ENCODE measurements at places on chromosomes 2 and 18.

DNA sequence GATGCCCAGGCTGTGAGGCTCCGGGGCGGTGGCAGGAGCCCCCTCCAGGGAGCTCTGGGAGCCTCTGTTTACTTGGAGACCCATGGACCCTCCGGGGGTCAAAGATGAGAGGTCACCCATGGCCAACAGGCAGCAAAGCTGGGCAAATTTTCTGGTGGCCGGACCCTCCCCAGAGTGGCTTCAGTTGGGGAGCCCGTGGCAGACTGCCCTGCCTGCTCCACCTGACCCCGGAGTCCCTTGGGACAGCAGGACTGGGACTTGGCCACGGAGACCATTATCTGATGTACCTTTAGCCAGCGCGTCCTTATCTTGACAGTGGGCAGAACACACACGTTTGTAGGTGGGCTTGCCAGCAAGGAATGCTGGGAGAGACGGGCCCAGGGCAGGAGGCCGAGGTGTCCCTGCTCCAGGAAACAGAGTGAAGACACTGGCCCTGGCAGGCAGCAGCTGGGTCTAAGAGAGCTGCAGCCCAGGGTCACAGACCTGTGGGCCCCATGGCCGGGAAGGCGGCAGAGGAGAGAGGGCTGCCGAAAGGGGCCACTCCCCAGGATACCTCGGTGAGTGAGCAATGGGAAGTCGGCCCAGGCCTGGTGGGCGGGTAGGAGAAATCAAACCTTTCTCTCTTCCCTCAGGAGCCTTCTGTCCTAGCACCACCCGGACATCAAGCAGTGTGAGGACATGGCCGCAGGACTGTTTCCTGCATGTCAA, at the start of the genes ABCG5 and ABCG8:
Gene ABCG5, minus strand, starts transcription at position 280 of the 708 bp plus-strand sequence. Its CDS starts 160 bp downstream, at position 120.
Gene ABCG8, plus strand, starts transcription at position 412 of the 708 bp plus-strand sequence. Its CDS starts 83 bp downstream, at position 495.
- no peak for DNase-seq

DNA sequence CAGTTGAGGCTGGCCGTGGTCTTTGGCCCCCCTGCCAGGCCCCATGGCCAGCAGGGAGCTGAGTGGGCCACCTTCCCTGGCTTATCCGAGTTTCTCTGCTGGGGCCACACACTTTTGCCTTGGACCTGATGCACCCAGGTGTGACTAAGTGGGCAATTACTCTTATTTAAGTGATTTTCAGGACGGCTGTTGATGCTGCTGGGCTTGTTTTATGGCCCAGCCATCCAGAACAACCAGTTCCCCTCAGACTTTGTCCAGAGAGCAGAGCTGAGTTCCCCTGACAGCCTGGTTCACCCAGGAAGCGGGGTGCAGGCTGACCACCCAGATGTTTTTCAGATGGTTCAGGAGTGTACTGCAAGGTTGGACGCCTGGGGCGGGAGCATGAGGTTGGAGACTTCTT, 68.8 kb downstream of the GLI2 start:
- DNase-seq = no peak

DNA sequence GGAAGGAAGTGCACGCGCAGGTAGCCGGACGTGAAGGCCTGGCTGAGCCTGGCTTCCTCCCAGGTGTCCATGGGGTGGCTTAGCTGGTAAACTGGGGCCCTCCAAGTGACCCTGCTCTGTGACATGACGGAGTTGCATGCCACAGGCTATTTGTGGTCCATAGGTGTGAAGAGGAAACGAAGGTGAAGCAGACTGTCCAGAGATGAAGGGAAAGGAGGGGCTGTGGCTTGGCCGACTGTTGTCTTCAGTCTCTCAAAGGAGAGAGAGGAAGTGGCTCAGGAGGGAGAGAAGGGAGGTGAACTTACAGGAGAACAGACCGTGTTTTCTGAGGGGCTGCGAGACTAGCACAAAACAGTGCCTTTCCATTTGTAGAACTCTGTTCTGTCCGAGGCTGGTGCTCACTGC, 19.3 kb downstream of the INPP5D start:
- DNase-seq = no peak

DNA sequence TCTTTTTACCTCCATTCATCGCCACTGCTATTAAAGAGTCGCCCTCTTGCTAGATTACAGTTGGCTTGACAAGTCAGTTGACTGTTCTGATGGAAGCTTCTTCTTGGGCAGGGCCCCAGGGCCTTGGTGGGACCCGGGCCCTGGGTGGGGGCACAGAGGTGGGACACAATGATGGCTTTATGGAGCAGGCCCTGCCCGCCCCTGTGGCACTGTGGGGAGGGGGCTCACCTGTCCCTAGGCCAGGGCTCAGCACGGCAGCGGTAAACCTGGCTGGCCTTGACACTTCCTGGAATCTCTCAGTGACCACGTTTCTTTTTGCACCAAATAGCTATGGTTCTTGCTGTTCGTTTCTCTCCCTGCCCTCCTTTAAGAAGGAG, 4.9 kb upstream of the HS6ST1 start:
- no peak for DNase-seq

GRCh38 chr2:144448389-144449027, 71.4 kb downstream of the ZEB2 start:
- no peak for DNase-seq

GRCh38 chr2:187686416-187687024, 132.3 kb upstream of the TFPI start:
- DNase-seq = no peak

DNA sequence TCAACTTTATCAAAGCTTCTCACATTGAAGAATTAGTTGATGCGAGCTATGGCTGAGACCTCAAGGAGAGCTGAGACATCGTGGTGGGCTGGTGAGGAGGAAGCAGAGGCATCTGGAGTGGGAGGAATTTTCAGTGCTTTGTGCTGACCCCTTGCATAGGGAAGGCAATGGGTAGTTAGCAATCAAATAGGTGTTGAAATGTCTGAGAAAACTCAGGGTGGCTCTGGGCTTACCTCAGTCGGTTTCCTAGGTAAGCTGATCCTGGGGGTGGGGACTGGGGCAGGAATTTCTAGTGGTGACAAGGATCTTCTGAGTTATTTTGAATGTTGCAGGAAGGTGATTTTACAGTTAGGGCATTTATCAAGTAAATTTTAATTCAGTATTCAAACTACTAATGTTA, 20.7 kb upstream of the DPP10 start:
- DNase-seq = no peak

- no peak for DNase-seq
Measured at GRCh38 chr2:66824926-66825325, 390.0 kb downstream of the MEIS1 start.

GRCh38 chr18:12035481-12035880, 54.2 kb downstream of the IMPA2 start:
- no peak for DNase-seq

GRCh38 chr2:241908686-241909420, 39.3 kb downstream of the RTP5 start:
- no peak for DNase-seq

GRCh38 chr2:183027443-183027842, 10.8 kb downstream of the NCKAP1 start:
- DNase-seq = no peak

DNA sequence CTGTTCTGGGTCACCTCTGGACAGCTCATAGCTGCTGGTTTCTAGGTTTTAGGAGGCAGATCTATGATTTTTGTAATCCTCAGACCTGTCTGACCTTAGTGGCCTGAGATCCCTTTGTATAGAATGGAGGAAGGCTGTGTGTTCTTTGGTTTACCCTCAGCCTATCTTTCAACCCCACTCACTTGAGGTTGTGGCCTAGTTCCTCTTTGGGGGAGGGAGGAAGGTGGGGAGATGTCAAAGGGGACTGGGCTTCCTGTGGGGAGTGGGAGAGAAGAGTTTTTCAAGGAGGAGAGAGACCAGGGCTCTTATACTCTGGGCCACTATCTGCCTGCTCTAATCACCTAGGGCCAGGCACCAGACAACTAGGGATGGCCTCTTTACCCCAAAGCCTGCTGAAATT, 28.5 kb downstream of the SEMA4F start:
- DNase-seq = no peak

DNA sequence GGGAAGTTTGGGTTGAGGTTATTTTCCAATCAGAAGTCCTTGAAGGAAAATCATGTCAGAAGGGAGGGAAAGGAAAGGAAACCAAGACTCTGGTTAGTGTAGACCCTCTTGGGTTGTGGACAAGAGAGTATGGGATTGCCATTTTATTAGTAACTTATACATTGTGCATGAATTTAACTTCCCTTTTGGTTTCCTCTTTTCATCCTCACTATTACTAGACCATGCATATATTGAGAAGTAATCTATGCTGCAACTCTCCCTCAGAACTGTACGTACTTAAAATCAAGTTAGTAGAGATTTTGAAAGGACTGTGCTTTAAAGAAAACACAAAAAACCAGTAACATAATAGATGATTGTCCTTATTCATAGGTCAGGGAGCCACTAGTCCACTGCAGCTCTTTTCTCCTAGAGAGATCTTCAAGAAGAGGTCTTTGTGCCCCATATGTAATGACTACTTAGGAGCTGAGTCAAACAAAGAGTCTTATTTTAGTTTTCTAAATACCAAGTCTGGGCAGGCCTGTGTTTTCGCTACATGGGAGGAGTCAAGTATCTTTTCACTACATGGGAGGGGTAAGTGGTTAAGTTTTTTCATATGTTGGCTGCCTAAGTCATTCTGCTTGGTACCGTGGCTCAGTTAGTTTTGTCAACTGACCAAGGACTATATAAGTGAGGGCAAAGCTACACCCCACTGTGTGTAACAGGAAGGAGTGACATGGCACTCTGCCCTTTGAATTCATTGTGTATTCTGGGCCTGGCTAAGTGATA, 25.2 kb upstream of the FAM117B start:
- no peak for DNase-seq

GRCh38 chr2:168426861-168427260, 29.2 kb upstream of the CERS6 start:
- DNase-seq = no peak

DNA sequence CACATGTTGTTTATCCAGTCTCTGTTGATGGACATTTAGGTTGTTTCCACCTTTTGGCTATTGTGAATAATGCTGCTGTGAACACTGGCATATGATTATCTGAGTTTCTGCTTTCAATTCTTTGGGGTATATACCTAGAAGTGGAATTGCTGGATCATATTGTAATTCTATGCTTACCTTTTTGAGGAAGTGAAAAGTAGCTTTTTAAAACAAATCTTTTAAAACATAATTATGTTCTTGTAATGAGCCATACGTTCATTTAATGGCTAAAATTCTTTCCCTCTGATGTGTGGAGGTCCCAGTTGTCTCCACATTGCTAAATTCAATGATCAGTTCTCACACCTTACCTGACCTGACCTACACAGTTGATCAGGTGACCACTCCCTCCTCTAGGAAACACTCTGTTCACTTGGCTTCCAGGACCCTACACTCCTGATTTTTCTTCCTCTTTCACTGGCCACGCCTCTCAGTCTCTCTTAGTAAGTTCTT, 27.8 kb upstream of the SERTAD2 start:
- no peak for DNase-seq

All from stimulated activated CD8-positive, alpha-beta memory T cell treated with anti-CD3 and anti-CD28 coated beads, Interleukin-4, amount 100 ng/mL, for 24 hours (primary cell).